GM06990 (cell line): ENCODE measurements at places on chromosomes 2 and 18.

GRCh38 chr2:30990671-30991070 lies 147.6 kb downstream of the GALNT14 start:
- no peak for DNase-seq

DNA sequence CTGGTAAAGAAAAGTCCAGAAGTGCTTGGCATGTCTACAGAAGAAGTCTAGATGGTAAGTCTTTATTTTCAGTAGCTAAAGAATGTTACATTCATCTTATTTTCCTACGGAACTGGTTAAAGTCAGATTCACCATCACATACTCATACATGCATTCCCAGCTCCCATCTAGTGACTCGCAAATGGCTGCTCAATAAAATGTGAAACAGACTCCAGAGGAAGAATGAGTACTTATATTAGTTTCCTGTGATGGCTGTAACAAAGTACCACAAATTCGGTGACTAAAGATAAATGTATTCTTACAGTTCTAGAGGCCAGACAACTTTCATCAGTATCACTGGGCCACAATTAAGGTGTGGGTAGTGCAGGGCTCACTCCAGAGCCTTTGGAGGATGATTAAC lies 797.2 kb downstream of the SATB2 start:
- DNase-seq = no peak

GRCh38 chr18:6207941-6208340 lies 206.8 kb downstream of the L3MBTL4 start:
- no peak for DNase-seq

- no peak for DNase-seq
These were observed 266.2 kb downstream of the ASXL3 start for GRCh38 chr18:33844232-33844631.

DNA sequence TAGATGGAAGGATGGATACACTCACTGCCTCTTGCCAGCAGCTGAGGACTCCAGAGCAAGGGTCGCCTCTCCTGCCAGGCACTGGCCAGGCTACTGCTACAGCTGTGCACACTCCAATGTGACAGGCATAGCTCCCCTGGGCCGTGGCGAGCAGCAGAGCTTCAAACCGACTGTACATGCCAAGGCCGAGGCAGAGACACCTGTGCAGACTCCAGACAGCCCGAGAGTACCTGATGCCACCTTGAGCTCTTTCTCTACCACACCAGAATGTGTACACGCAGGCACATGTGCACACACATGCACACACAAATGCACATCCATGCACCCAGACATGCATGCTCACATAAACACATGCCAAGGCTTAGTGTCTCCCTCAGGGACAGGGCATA lies 508.3 kb upstream of the MYT1L start:
- no peak for DNase-seq

- no peak for DNase-seq
These were observed 79.8 kb upstream of the MBOAT2 start for GRCh38 chr2:9083287-9083686.

DNA sequence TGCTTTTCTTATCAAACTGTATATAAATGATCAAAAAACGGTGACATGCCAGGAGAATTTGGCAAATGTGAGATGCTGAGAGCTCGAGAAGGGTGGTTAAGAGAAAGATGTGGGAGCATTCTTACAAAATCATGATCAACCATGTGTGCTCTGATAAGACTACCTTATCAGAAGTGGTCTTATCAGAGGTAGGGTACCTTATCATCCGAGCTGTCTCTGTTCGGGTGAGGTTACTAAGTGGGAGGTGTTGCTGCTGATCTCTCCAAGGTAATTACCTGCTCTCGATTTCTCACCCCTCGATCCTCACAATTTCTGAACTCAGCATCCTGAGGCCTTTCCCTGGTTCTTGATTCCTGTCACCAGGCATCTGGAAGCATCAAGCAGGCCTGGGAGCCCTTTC lies 813.0 kb upstream of the ID2 start:
- no peak for DNase-seq

- no peak for DNase-seq
These were observed 62.5 kb upstream of the SH3RF3 start for GRCh38 chr2:109066501-109066900.

GRCh38 chr2:86037141-86037794 lies 68.4 kb downstream of the POLR1A start:
- peak; percentile 32 for DNase-seq

DNA sequence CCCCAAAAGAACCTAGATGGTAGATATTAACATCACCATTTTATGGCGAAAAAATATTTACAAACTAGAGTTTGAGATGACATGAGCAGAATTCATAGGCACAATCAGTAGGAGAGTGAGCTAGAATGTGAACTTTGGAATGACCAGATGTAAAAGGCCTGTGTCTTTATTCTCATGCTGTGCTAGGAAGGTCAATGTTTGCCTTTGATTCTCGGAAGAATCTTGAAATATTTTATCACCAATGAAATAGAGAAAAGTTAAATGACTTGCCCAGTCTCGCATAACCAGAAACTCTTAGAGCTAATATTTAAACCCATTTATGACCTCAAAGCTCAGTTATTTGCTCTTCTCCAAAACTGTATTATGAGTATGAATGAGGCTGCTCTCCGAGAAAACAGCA lies 9.2 kb upstream of the REG3G start:
- DNase-seq = no peak

DNA sequence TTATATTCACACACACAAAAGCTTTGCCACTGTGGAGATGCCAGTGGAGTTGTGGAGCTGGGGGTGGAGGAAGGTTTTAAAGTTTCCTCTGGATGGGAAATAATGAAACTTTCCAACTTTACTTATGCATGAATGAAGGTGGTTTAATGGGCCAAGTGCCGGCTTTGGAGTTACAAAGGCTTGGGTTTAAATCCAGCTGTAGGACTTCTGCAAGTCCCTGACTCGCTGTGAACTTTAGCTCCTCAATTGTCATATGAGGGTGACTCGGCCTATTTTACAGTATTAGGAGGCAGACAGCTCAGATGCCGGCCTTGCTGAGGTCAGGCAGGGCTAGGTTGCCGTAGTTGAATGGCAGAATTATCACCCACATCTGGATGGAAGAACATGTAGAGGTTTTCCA lies 415.8 kb upstream of the TRIB2 start:
- no peak for DNase-seq

GRCh38 chr2:10614124-10614523 lies 75.7 kb downstream of the NOL10 start:
- no peak for DNase-seq

GRCh38 chr2:57022496-57022895 lies 838.7 kb downstream of the CCDC85A start:
- no peak for DNase-seq

GRCh38 chr2:173830170-173830569 lies 135.0 kb downstream of the SP3 start:
- DNase-seq = no peak

DNA sequence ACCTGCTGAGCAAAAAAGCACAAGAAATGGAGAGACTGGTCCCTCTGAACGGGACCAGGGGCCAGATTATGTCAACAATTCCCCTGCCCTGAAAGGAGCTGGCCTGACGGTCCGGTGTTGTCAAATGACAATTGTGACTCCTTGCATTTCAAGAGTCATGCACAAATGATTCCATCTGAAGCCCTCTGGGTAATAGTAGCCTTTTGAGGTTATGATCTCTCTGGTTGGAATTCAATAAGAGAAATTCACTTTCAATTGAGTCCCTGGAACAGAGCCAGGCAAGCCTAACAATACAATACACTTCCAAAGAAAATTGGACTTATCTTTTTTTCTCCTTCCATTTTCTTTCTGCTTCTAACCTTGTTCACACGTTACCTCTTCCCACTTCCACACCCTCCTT lies 116.9 kb downstream of the C1D start:
- no peak for DNase-seq

DNA sequence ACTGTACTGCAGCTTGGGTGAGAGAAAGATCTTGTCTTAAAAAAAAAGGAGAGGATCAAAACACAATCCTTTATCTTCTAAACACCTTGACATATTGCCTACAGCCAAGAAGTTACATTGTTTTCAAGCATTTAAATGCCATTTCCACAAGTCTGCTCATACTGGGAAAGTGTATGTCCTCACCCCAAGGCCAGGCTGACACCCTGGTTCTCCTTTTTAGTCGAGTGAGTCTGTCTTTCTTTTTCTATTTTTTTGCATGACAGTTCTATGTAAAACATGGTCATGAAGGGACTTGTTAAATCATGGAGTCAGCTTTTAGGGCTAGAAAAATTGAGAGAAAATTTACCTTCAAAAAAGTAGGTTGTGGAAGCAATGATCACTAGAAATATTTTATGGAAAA lies 233.3 kb downstream of the FAM210A start:
- DNase-seq = no peak

- DNase-seq = no peak
These were observed 516.3 kb downstream of the NRXN1 start for GRCh38 chr2:50515638-50516037.

DNA sequence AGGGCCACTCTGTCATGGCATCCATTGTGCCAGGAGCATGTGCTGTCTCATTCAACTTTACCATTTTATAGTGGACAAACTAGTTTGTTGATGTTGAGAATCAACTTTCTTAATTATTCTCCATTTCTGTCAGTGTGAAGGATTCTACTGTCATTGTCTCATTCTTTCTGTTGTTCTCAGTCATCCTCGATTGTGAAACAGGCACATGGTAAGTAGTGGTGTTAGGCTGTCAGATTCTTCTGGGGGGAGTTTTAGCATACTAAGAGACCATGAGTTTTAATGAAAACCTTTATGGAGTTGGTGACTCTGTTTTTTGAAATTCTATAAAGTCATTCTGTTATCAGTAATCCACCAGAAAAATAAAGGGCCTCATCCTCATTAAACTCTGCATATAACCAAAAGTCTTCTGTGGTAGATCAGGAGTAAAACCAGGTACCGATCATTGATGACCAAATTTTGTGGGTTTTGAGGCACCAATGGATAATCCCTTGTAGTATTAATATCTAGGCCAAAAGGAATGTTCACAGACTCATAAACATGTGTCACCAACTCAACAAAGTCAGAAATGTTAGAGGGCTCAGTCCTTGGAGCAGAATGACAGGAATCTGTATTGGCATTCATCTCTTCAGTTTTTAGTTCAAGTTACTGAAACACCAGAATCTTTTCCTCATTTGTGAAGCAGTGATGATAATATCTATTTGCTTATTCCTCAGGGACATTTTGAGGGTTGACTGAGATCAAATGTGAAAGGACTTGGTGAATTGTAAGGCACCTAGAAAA lies 73.2 kb downstream of the CERS6 start:
- DNase-seq = no peak
